Trophoblast cell (in vitro differentiated cells and primary cell): ENCODE measurements at places on chromosomes 11 and 22.

DNA sequence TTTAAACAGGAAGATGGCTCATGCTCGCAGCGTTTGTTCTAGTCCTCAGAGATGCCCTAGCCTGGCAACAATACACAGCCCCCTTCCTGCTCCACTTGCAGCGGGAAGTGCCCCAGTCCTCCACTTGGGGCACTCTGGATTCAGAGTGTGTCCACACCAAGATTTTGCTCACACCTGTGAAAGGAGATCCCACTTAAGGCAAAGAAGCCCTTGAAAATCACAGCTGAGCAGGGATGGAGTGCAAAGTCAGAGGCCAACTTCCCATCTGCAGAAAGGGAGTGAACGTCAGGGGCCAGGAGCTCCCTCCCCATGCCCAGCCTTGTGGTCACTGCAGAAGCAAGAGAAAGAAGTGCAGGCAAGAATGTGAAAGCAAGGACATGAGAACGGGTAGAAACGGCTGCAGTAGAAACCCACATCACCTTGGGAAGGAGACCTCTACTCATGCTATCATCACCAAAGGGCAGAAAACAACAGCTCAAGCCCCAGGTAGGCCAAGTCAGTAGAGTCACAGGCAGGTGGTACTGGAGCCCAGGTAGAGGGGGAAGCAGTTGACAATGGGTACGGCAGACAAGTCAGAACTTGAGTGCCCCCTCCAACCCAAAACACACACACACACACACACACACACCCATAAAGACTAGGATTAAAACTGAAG is 157.4 kb downstream of the BUD13 start:
- no peak for DNase-seq

DNA sequence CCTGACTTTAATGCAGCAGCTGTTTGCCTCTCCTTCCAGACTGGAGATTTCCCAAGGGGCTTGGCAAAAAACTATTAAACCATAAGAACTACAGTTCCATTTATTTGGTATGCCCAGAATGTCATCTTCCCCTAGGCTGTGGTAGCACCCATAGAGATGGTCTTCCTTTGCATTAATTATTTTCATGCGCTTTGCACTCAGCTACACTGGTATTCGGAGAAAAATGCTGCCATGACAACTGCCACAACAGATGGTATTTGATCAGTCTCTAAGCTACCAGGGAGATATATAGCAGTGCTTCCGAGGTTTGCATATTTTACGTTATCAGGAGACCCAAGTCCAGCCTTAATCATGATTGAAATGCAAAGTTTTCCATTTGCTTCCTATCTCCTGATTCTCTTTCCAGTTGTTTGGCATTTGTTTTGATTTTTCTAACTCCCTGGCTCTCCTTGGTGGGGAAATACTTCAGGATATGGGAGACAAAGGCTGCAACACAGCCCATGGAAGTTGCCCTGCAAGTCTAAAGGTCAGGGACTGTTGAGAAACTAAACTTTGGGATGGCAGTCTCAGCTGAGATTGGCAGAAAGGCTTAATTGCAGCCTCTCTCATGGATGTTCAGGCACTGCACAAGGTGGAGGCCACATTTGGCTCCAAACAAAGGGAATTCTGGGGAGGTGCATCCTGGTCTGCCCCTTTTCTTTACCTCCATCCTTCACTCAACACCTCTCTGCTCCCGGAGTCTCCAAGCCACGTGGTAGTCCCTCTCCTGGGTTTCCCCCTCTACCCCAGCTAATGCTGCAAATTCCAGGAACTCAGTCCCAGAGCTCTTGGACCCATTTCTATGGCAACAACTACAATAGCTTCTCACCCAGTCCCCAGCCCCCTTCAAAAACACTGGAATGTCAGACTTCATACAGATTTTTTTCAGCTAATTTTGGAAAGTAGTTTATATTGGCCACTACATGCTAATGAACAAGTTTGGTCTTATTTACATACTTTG is 151.8 kb downstream of the NAV2 start:
- peak; percentile 79 for DNase-seq

- DNase-seq = no peak
Measured at GRCh38 chr11:126391286-126391954, 35.9 kb downstream of the ST3GAL4 start.

DNA sequence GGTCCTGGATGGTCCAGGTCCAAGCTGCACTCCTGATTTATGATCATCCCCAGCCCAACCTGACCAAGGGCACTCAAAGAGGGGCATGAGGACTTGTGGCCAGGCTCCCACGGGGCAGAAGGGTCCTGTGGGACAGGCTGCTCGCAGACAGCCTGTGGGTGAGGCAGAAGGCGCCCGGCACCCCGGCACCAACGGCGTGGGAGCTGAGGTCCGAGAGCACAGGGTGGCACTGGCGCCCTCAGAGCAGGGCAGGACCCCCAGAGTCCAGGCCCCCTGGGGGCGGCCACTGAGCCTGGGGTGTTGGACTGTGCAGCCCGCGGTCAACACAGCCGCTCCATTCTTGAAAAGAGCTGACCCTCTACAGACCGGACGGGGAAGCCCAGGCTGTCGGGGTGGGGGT is 3.3 kb downstream of the IL17REL start:
- no peak for DNase-seq

DNA sequence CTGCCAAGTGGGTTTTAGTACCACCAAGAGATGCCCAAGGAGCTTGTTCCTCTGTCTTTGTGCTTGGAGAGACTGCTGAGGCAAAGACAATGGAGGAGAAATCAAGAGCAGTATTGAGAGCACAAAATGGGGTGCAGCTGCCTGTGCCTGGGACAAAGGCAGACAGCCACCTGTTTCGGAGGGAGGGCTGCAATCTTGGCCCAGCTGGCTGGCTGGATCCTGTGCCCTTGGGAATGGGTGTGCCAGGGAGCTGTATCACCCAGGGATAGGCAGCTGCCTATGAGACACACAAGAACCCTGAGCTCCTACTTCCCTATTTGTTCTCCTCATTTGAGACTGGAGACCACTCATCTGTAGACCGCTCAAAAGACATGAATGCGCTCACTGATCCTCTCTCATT is 23.3 kb upstream of the CHRM4 start:
- no peak for DNase-seq

DNA sequence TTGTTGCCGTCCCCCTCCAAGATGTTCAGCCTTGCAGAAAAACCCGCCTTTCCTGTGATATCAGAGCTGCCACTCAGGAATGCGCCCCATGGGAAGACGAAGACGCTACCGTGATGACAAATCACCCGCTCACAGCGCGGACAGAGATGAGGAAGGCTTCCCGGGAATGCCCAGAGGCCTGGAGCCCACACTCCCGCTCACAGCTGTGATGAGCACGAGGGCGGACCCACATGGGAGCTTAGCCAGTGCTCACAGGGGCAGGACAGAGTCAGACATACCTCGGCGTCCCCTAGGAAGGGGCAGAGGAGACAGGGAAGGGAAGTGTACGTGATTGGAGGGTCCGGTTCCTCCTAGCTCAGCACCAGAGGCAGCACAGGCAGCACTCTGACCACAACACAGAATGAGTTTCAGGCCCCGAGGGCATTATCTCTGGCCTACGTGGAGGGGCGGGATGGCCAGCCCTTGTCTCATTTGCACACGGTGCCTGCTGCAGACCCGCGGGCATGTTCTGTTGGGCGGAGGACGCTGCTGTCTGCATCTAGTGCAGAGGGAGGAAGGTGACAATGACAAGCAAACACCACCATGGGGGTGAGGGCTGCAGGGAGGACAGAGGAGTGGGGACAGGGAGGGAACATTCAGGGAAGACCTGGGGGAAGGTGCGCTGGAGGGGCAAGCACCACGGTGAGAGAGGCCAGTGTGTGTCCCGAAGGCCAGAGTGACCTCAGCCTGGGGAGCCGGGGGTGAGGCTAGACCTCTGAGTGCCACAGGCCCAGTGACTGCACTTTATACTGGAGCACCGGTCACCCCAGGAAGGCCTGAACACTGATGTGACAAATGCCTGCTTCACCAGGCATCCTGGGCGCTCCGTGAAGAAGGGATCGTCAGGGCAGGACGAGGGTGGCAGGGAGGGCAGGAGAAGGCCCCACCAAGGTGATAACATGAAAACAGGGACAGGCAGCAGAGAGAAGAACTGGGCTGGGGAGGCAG is 79.6 kb downstream of the CELSR1 start:
- peak; percentile 97 for DNase-seq

DNA sequence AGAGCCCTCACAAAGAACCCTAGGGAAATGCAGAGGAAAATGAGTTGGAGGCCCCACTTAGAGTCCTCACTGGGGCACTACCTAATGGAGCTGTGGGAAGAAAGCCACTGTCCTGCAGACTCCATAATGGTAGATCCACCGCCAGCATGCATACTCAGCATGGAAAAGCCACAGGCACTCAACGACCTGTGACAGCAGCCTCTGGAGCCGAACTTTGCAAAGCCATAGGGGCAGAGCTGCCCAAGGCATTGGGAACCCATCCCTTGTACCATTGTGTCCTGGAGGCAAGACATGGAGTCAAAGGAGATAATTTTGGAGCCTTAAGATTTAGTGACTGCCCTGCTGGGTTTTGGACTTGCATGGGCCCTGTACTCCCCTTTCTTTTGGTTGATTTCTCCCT is 18.8 kb downstream of the BBOX1 start:
- peak; percentile 79 for DNase-seq

- no peak for DNase-seq
Measured at GRCh38 chr22:19619144-19620009, 94.9 kb upstream of the SEPTIN5 start.

DNA sequence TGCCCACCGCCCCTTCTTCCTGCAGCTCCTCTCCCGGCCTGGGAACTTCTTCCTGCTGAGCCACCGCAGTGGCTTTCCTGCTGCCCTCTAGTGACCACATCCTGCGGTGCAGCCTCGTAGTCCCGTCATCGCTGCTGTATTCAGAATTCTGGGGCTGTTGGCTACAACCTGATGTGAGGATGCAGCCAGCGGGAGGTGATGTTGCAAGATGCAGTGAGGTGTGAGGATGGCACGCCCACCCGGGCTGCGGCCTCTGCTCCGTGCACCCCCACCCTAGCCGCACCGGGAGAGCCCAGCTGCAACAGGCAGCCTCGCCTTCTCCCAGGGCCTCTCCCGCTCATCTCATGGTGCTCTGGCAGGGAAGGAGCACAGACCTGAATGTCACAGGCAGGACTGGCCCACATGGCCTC is 10.1 kb downstream of the CHST1 start:
- peak; percentile 48 for DNase-seq

GRCh38 chr11:2933375-2934020 is 4.3 kb upstream of the PHLDA2 start:
- peak; percentile 96 for DNase-seq

- DNase-seq = no peak
Measured at GRCh38 chr22:46984751-46985506, 222.5 kb downstream of the TBC1D22A start.

DNA sequence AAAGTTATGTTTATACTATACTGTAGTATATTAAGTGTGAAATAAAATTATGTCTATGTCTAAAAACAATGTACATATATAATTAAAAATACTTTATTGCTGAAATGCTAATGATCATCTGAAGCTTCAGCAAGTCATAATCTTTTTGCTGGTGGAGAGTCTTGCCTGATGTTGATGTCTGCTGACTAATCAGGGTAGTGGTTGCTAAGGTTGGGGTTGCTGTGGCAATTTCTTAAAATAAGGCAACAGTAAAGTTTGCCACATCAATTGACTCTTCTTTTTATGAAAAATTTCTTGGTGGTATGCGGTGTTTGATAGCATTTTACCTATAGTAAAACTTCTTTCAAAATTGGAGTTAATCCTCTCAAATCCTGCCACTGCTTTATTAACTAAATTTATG is 21.4 kb downstream of the INSC start:
- no peak for DNase-seq

DNA sequence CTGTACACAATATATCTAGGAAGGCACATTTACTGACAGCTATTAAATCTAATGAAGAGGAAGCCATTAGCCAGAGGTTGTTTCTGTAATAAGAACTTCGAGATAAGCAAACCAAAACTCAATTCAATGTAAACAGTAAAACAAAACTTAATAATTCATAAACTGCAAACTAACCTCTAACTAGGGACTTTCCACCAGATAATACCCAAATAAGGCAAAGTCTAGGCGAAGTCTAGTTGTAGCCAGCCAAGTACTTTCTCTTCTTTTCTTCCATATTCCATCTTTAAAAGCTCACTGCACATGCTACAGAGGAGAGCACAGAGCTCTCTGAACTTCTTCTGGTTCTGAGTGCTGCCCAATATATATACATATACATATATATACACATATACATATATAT is 229.9 kb upstream of the ANO5 start:
- no peak for DNase-seq

- no peak for DNase-seq
Measured at GRCh38 chr11:597166-597725, 18.5 kb downstream of the IRF7 start.

GRCh38 chr22:46726066-46726985 is 11.7 kb downstream of the CERK start:
- no peak for DNase-seq

DNA sequence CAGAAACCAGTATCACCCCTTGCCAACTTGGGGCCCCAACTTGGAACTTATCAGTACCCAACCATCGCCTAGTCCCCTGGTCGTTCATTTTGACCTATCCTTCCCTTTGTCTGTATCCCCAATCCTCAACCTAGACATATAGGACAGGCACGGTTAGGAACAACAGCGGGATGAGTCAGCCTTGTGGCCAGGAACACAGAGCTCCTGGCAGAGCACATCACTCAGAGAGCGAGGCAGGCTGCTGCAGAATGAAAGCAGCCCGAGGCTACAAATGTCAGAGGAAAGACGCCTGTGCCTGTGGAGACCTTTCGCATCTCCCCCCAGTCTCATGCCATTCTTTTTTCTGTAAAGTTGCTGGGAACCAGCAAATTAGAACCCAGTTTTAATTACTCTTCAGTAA is 14.6 kb downstream of the DKK3 start:
- DNase-seq = peak; percentile 92

DNA sequence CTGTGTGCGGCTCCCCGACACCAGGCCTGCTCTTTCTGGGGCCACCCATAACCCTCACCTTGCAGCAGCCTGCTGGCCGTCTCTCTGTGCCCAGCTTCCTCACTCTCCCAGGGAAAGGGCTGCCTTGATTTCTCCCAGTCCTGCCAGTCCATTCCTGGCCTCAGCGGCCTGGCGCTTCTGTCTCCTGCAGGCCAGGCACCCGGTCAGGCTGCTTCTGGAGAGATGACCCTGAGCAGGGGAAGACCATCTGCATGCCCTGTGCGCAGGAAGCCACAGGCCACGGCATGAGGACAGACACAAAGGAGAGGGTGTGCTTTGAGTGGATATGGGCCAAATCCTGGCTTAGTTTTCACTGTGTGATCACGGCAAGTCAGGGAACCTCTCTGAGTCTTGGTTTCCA is 86.2 kb downstream of the TSPAN18 start:
- no peak for DNase-seq

DNA sequence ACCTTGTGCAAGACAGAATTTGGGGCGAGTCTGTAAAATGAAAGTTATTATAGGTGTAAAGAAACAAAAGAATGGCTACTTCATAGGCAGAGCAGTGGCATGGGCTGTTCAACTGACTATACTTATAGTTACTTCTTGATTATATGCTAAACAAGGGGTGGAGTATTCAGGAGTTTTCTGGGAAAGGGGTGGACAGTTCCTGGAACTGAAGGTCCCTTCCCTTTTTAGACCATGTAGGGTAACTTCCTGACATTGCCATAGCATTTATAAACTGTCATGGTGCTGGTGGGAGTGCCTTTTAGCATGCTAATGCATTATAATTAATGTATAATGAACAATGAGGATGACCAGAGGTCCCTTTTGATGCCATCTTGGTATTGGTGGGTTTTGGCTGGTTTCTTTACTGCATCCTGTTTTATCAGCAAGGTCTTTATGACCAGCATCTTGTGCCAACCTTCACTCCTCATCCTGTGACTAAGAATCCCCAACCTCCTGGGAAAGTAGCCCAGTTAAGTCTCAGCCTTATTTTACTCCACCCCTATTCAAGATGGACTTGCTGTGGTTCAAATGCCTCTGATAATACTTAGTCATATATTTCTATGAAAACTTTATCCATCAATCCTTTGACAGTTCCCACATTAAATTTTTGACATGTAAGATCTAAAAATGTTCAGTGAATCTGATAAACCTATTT is 118.6 kb downstream of the ARHGAP42 start:
- DNase-seq = no peak
